ENCODE measurements at places on chromosomes 2 and 18. TPM values are rescaled to one million over a fixed set of nuclear protein-coding genes. Genes with fewer than 3 reads are reported as not detected.

Gene EDAR
- total RNA-seq = not detected

Gene VIT
- total RNA-seq = 2.0 TPM

Gene REG1B
- total RNA-seq = not detected

Gene LRATD1
- total RNA-seq = 0.08 TPM

All from fibroblast of the aortic adventitia (primary cell).